Activated CD8-positive, alpha-beta memory T cell treated with anti-CD3 and anti-CD28 coated beads, Interleukin-2, amount 10 ng/mL, durations not matched to agents 7 days and 5 days (primary cell): ENCODE measurements at places on chromosomes 2 and 18. TPM values are rescaled to one million over a fixed set of nuclear protein-coding genes. Genes with fewer than 3 reads are reported as not detected.
A peak's percentile ranks its signal among the peaks of the same experiment; 100 is the strongest.

DNA sequence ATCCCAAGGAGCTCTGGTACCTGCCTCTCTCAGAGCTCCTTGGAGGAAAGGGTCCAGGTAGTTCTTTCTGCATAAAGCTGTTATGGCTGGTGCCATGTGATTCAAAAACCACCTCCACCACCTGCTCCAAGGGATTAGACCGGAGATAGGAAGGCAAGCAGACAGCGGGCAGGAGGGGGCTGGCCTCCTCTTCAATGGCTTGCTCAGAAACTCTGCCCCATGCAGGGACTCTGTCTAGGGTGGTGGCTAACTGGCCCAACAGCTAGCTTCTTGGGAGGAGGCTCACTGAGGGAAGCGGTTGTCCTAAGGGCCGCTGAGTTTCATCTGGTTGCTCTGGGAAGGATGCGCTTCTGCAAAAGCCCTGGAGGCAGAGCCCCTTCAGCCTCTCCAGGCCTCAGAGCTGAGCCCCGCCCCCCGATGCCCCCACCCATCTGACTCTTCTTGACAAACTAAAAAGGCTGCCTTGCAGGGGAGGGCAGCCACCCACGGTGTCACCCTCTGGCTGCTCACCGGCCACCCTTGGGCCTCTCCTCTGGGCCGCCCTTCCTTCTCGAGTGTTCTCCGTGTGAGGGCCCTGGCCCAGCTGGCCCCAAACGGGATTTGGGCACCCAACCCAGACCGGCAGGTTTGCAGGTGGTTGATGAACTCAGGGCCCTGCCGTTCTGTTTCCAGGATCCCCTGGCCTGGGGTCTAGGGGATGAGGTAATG is 90.2 kb downstream of the MCFD2 start:
- peaks cover 18% of the 10 kb centered on the region for H3K27me3 ChIP-seq
- DNase-seq, result no peak
- no peaks in the 10 kb centered on the region for H3K4me1 ChIP-seq
- H3K4me3 ChIP-seq, result no peak overlapping the region
- no peaks in the 10 kb centered on the region for H3K36me3 ChIP-seq

WDR35 gene
- total RNA-seq, result 4.5 TPM

GRCh38 chr2:158774681-158775080 is 20.4 kb upstream of the DAPL1 start:
- H3K27ac ChIP-seq, result no peak overlapping the region
- H3K4me3 ChIP-seq, result no peak overlapping the region
- no peak for DNase-seq
- no peaks in the 10 kb centered on the region for H3K27me3 ChIP-seq
- no peaks in the 10 kb centered on the region for H3K36me3 ChIP-seq

- DNase-seq, result no peak
- H3K27ac ChIP-seq, result no peak overlapping the region
- H3K4me3 ChIP-seq, result no peak overlapping the region
- peaks cover 13% of the 10 kb centered on the region for H3K27me3 ChIP-seq
- H3K4me1 ChIP-seq, result no peaks in the 10 kb centered on the region
These were observed 64.5 kb upstream of the RPE start for GRCh38 chr2:209937893-209938292.

DNA sequence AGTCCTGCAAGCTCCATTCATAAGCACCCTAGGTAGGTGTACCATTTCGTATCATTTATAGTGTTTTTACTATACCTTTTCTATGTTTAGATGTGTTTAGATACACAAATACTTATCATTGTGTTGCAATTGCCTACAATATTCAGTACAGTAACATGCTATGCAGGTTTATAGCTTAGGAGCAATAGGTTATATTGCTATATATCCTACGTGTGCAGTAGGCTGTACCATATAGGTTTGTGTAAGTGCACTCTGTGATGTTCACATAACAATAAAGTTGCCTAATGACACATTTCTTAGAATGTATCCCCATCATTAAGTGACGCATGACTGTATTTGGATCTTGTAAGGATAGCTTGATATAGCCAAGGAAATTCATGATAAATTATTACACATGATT is 88.6 kb upstream of the CDH20 start:
- DNase-seq, result no peak
- no peak overlapping the region for H3K27ac ChIP-seq
- no peaks in the 10 kb centered on the region for H3K36me3 ChIP-seq
- H3K27me3 ChIP-seq, result no peaks in the 10 kb centered on the region
- H3K4me1 ChIP-seq, result no peaks in the 10 kb centered on the region
- no peak overlapping the region for H3K4me3 ChIP-seq

POMC gene
- total RNA-seq, result 4.3 TPM

ODC1 gene
- total RNA-seq, result 64.8 TPM

KCNE4 gene
- total RNA-seq, result not detected

GRCh38 chr2:108189316-108189715 is 50.5 kb upstream of the SULT1C3 start:
- H3K36me3 ChIP-seq, result no peaks in the 10 kb centered on the region
- H3K27me3 ChIP-seq, result peaks cover 3% of the 10 kb centered on the region
- H3K4me3 ChIP-seq, result no peak overlapping the region
- H3K27ac ChIP-seq, result no peak overlapping the region

DSG2 gene
- 0.09 TPM for total RNA-seq

SH3RF3 gene
- total RNA-seq, result 0.05 TPM

CYBRD1 gene
- total RNA-seq, result 4.6 TPM

GRCh38 chr2:10547663-10548376 is 99.7 kb upstream of the ODC1 start:
- peaks cover 42% of the 10 kb centered on the region for H3K27me3 ChIP-seq
- peaks cover 36% of the 10 kb centered on the region for H3K4me1 ChIP-seq
- no peak overlapping the region for H3K4me3 ChIP-seq
- H3K27ac ChIP-seq, result no peak overlapping the region
- no peak for DNase-seq

DNA sequence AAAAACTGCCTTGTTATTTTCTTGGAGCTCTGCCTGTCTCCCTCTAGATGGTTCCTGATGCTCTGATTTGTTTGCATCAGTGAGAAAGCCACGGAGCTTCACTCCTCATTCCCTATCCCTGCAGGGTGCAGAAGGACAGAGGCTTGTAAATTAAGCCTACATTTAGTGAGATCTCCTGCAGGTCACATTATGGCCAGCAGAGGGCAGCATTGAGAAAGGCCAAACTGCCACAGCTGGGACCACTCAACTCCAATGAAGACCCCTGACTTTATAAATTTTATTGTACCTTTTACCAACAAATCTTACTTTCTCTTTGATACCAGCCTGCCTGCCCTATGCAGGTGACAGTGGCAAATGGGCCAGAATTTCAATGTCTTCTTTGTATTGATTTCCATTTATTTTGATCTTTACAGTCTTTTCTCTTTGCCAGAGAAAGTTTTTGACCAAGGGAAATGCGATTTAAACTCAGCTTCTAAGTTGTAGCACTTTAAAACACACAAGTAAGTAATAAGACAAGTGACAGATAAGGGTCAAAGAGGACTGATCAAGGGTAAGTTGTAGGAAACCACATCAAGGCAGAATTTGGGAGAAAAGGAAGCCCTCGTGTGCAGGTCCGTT is 1029.1 kb upstream of the KLHL29 start:
- peak; percentile 53 for DNase-seq
- no peaks in the 10 kb centered on the region for H3K36me3 ChIP-seq
- no peaks in the 10 kb centered on the region for H3K4me1 ChIP-seq
- H3K27me3 ChIP-seq, result no peaks in the 10 kb centered on the region
- no peak overlapping the region for H3K4me3 ChIP-seq

DNA sequence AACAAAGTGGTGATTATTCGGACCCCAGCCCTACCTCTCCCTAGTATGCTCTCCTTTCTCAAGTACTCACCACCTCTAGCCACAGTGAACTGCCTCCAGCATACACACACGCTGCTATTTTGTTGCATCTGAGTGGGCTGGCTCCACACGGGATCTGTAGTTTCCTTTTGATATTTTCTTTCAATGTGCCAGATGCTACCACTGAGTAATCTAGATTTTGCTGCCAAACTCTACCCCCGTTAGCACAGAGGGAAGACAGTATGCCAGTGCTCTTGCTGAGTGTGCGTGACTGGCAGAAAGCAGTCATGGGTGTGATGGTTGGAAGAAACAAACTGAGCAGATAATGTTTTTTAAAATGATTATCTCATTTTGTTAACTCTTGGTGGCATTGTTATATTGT is 11.6 kb downstream of the CFLAR start:
- H3K27ac ChIP-seq, result peak overlapping the region; percentile 90
- H3K27me3 ChIP-seq, result no peaks in the 10 kb centered on the region
- peak; percentile 66 for DNase-seq
- H3K4me1 ChIP-seq, result peaks cover 85% of the 10 kb centered on the region
- H3K36me3 ChIP-seq, result peaks cover 62% of the 10 kb centered on the region

- DNase-seq, result no peak
- no peak overlapping the region for H3K4me3 ChIP-seq
- no peaks in the 10 kb centered on the region for H3K4me1 ChIP-seq
- H3K36me3 ChIP-seq, result no peaks in the 10 kb centered on the region
- no peak overlapping the region for H3K27ac ChIP-seq
- H3K27me3 ChIP-seq, result no peaks in the 10 kb centered on the region
These were observed 180.6 kb downstream of the FSIP2 start for GRCh38 chr2:185919155-185919554.

- H3K4me1 ChIP-seq, result peaks cover 28% of the 10 kb centered on the region
- H3K27ac ChIP-seq, result no peak overlapping the region
- peaks cover 33% of the 10 kb centered on the region for H3K27me3 ChIP-seq
- no peak overlapping the region for H3K4me3 ChIP-seq
These were observed 3.8 kb upstream of the TBR1 start for GRCh38 chr2:161412346-161412745.

CYP26B1 gene
- not detected for total RNA-seq

PROKR1 gene
- total RNA-seq, result not detected

CROCC2 gene
- total RNA-seq, result not detected

STON1 gene
- 2.4 TPM for total RNA-seq

DNA sequence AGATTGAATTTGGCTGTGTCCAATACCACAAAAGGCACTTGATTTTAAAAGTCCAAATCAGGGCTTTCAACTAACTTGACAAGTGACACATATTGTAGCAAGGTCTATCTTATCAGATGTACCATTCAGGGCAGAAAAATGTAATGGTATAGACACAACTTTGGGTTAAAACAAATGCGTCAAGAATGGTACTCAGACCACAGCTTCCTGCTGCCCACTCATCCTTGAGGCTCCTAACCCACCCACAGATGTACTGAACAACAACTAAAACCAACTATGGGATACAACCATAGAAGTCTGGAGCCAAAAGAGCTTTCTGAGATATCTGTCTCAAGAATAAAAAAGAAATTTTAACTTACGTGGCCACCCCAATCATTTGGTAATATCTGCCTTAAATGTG is 105.2 kb downstream of the RBM43 start:
- no peak overlapping the region for H3K27ac ChIP-seq
- H3K4me3 ChIP-seq, result no peak overlapping the region
- peaks cover 35% of the 10 kb centered on the region for H3K27me3 ChIP-seq
- DNase-seq, result no peak

DNA sequence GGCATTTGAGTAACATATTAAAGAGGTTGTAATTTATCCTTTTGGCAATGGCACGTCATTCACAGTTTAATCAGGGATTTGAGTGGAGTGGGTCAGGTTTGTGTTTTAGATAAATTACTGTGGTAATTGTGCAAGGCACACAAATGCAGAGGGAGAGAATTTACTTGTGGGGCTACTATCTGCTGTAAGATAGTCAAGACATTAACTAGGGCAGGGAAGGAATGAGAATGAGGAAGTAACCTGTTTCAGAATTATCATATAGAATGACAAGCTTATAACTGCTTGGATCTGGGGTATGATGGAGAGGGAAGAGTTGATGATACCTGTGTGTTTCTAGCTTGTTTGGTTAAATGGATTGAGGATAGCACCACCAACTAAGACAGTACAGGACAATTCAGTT is 58.9 kb upstream of the ZSWIM2 start:
- H3K4me1 ChIP-seq, result no peaks in the 10 kb centered on the region
- no peak for DNase-seq
- no peak overlapping the region for H3K4me3 ChIP-seq
- no peaks in the 10 kb centered on the region for H3K36me3 ChIP-seq
- no peak overlapping the region for H3K27ac ChIP-seq

MROH2A gene
- not detected for total RNA-seq

- no peaks in the 10 kb centered on the region for H3K27me3 ChIP-seq
- H3K4me1 ChIP-seq, result no peaks in the 10 kb centered on the region
- DNase-seq, result no peak
These were observed 318.9 kb upstream of the RND3 start for GRCh38 chr2:150806336-150806735.

DNA sequence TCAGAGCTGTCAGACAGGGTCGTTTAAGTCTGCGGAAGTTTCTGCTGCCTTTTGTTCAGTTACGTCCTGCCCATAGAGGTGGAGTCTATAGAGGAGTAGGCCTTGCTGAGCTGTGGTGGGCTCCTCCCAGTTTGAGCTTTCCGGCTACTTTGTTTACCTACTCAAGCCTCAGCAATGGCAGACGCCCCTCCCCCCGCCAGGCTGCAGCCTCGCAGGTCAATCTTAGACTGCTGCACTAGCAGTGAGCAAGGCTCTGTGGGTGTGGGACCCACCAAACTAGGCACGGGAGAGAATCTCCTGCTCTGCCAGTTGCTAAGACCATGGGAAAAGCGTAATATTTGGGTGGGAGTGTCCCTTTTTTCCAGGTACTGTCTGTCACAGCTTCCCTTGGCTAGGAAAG is 86.5 kb downstream of the EFEMP1 start:
- DNase-seq, result no peak
- H3K27ac ChIP-seq, result no peak overlapping the region
- H3K36me3 ChIP-seq, result no peaks in the 10 kb centered on the region
- no peaks in the 10 kb centered on the region for H3K27me3 ChIP-seq
- H3K4me3 ChIP-seq, result no peak overlapping the region
- no peaks in the 10 kb centered on the region for H3K4me1 ChIP-seq

DNA sequence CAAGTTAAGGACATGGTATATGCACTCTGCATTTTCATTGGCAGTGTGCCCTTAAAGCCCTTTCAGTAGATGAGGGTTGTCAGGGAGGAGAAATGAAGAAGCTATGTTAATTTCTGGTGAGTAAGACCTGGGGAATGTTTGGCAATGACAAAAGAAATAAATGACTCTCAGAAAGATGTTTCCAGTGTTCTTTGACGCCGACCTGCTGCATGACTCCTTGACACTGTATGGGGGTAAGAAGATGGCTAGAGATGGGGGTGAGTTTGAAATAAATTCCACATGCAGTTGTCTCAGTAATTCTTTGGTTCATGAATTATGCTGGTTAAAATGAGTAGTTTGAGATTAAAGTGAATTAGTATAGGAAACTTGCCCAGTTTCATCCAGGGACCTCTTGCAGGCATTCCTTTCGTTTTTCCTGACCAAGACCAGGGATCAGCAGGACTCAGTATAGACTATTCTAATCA is 5.9 kb downstream of the CCDC121 start:
- no peak overlapping the region for H3K4me3 ChIP-seq
- H3K27me3 ChIP-seq, result no peaks in the 10 kb centered on the region
- peaks cover 42% of the 10 kb centered on the region for H3K36me3 ChIP-seq
- no peak overlapping the region for H3K27ac ChIP-seq
- H3K4me1 ChIP-seq, result peaks cover 17% of the 10 kb centered on the region
- DNase-seq, result no peak
